ENCODE measurements at places on chromosomes 11 and 22.

- no peak for DNase-seq
Observed at GRCh38 chr22:48742556-48743343, 1084.9 kb downstream of the BRD1 start.

DNA sequence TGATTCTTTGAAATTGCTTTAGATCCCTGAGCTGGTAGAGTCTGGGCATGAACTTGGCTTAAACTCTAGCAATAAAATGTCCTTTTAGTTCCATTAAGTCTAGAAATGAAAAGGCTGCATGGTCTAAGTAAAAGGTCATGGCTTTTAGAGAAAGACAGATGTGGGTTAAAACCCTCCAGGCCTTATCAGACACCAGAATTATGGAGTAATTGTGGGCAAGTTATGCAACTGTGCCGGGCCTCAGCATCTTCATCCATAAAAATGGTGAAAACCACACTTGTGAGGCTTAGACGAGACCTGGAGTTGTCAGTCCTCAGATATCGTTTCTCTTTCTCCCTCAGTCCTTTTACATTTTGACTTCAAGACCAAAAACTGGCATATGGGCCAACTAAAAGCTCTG, 597.9 kb upstream of the KIRREL3 start:
- DNase-seq = no peak

DNA sequence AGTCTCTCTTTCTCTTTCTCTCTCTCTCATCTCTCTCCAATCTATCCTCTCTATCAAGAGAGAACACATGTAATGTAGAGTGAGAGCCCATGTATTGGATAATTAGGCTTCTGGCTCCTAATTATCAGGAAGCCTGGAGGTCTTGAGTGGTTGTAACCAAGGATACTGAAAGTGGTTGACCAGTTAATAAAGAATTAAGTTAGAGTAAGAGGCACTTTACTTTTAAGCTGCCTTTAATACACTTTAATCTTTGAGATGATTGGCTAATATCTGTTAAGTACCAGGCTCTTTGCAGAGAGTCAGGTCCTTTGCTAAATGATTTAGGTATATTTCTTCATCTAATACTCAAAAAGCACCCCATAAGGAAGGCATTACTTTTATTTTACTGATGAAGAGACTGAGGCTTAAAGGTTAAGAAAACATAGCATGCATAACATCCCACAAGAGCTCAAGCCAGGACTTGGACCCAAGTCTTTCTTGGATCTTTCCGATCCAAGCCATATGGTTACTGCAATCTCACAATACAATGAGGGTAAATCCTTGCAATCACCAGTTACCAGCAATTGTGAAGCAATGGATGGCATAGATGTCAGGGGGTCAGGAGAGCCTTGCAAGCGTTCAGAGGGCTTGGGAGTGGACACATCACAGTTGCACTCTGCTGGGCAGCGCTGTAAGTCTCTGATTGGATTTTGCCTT, 22.1 kb downstream of the CD44 start:
- no peak for DNase-seq

GRCh38 chr11:116641561-116642045, 131.2 kb downstream of the BUD13 start:
- peak; percentile 41 for DNase-seq

GRCh38 chr11:18527512-18527911, 770 bp upstream of the TSG101 start:
- no peak for DNase-seq

- no peak for DNase-seq
Observed at GRCh38 chr11:134277183-134278001, 1.2 kb downstream of the GLB1L3 start.

- DNase-seq = no peak
Observed at GRCh38 chr11:36354221-36355003, 58.3 kb downstream of the PRR5L start.

- no peak for DNase-seq
Observed at GRCh38 chr11:73570415-73571114, 27.3 kb downstream of the FAM168A start.

- no peak for DNase-seq
Observed at GRCh38 chr11:95892892-95893570, 30.9 kb downstream of the MTMR2 start.

GRCh38 chr11:23585416-23586104, 725.3 kb upstream of the CCDC179 start:
- DNase-seq = no peak

Data from neural crest cell (in vitro differentiated cells).